ENCODE measurements at places on chromosomes 4 and X.

DNA sequence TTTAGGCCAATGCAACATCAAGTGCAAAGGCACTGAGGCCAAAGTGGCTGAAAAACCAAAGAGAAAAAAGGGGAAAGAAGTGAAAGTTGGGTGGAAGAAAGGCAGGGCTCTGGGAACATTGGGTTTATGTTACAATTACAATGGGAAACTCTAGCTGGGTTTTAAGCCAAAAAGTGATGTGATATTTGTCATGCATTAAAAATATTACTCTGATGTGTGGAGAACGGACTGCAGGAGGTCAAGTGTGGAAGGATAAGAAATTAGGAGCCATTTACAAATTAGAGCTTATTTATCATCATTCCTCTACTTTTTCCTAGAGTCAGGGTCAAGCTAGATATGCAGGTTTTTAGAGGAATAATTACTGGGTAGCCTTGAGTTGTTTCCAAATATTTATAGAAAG is 516.8 kb downstream of the INPP4B start:
- DNase-seq: no peak

DNA sequence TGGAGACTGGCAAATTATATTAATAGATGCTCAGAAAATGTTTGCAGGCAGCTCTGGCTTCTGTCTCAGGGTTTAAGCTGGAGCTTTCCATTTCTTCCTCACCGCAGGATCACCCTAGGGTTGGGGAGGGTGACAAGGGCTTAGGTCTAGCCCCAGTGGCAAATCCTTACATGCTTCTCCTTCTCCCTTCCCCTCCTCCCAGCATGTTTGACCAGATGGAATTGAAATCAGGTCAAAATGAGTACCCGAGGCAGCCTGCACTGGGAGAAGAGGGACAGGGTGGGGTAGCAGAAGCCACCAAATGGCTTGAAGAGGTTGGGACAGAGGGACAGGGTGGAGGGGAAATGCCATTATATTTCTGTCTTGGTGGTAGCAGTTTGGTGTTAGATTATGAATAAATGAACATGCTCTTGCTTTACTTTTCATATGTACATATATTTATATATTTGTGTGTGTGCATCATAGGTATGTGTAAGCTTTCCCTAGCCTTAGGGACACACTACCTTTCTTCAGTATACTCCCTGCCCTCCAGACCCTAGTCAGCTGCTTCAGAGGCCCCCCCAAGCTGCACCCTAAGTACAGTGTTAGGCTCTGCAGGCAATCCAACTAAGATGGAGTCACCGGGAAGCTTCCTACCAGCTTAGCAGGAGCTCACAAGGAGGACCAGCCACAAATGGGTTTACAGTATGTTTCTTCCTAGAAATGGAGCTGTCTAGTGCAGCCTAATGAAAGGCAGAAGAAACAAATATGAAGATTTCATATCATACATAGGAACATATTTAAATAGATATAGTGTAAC is 1.8 kb downstream of the TMEM35A start:
- no peak for DNase-seq

GRCh38 chr4:47465004-47465403 is 1.5 kb upstream of the COMMD8 start:
- DNase-seq: no peak

DNA sequence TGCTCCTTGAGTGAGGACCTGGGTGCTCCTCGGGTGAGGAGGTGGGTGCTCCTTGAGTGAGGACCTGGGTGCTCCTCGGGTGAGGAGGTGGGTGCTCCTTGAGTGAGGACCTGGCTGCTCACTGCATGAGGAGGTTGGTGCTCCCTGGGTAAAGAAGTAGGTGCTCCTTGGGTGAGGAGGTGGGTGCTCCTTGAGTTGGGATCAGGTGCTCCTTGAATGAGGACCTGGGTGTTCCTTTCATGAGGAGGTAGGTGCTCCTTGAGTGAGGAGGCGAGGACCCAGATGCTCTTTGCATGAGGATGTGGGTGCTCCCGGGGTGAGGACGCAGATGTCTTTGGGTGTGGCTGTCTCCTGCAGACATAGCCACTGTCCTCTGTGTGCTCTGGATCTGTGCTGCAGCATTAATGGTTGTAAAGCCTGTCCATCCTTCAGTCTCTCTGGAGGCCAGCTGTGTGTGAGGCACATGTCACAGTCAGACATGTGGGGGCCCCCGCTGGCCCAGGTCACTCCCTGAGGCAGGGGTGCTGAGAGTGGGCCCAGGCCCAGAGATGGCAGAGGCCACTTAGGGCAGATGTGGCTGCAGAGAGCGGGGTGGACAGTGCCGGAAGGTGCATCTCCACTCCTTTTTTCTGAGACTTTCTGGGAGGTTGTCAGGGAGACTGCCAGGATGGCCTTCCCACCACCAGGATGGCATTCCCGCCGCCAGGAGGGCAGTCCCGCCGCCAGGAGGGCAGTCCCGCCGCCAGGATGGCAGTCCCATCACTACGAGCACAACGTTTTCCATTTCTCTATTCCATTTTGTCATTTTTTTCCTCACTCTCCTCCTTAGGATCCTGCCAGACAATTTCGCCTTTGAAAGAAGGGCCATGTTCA is 101.8 kb downstream of the HMX1 start:
- no peak for DNase-seq

GRCh38 chr4:1081689-1082040 is 31.7 kb downstream of the RNF212 start:
- no peak for DNase-seq

DNA sequence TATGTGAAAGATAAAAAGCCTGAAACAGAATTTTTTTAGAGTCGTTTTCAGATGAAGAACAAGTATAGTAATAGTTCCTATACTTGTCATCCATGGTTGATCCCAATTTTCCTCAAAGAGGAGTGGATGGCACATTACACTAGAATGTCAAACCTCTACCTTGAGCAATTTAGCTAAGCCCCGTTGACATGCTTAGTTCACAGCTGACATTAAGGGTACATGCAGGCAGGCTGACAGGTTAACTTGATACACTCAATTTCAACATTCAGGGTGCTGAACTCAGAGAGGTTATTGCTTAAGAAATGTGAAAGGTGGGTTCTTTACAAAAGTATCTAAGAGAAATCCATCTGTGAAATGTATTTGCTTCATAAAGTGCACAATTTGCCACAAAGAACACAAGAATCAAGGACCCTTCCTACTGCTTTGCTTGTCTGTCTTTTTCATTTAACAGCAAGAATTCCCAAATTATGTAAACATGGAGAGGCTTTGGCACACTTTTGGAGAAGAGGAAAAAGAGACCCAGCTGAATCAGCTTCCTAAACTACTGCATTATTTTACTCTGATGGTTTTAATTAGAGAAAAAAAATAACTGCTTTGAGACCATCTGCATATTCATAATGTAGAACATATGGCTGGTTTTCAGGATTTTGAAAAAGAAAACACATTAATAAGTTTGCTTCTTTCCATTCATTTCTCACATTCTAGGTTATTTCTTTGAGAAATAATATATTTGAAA is 122.5 kb upstream of the DDIT4L start:
- DNase-seq: no peak

- no peak for DNase-seq
Measured at GRCh38 chr4:25938366-25938765, 24.3 kb downstream of the SMIM20 start.

DNA sequence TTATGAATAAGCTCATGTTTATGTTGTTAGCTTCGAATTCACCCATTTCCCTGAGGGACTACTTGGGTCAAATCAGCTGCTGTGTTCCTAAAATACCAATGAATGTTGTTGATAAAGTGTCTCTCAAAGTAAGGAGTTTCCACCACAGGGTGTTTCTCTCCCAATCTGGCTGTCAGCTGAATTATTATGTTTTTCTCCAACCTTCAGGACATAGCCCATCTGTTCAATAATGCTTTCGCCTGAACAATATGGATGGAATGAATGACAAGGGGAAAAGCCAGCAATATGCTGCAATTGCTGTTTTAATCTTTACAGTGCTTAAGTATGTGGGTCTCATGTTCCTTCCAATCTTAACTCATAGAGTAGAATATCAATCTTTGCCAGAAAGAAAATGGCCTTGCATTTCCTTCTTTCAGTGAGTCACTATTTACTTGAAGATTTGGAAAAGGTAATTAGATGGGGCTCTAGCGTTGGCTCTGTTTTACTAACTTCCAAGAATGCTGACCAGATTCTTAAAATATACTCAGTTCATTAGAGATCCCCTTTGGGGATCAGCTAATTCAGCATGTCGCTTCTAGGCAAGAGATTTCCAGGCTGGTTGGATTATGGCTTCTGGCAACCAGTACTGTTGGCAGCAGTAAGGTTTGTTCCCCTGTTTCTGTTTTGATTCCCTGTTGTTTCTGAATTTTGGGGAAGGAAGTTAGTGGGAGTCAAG is 410.5 kb downstream of the PPP3CA start:
- DNase-seq: no peak

DNA sequence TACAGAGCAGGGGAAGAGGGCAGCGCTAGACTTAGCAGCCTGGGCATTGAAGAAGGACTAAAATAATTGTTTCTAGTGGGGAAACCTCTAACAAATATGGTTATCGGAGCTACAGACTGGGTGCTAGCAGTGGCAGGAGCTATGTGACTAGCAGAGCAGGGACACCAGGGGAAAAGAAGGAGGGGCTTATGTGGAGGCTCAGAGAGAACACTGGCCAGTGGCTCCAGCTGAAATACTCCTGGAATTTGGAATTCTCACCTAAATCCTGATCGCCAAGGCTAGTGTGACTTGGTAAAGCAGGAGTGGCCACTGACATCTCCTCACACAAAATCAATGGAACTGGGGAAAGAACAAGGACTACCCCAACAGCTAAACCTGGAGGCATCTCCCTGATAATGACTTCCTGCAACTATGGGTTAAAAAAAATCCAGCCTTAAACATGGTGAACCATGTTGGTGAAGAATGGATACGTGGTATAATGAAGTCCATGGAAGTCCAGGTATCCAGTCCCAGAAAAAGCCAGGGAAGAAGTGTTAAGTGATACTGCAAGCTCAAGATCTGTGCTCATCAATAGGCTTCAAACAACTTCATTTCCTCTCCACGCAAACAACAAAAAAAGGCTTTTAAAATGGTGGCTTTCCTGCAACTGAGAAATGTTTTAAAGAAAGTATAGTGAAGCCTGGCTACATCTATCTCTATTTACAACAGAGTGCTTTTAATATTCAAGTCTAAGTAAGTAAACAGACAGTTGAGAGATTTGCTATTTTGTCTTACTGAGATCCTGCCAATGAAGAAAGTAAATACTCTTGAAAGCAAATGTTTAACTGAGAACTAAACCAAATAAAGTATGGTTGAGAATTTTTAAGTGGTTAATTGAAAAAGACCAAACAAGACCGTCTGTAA is 1.8 kb downstream of the TAPT1 start:
- no peak for DNase-seq

- no peak for DNase-seq
Measured at GRCh38 chrX:137823257-137823656, 257.3 kb downstream of the ZIC3 start.

All from CD4-positive, alpha-beta T cell treated with Interleukin-15 for 4 hours (primary cell).